ENCODE measurements at places on chromosomes 1 and 21.

DNA sequence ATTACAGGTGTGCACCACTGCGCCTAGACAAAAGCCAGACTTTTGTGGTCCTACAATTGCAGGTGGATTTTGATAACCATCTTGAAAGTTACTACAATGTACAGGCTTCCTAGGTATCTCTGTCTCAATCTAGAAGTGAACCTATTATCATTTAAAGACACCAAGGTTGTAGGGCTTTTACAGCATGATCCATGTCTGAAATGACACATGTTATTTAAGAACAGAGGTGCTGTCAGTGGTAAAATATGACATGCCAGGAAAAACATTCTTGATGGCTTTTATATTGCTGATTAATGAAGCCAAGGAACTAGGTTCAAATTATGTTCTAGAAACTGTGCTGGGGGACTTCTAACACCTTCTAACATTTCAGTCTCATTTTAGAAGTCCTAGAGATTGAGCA lies 253.1 kb downstream of the SDCCAG8 start:
- DNase-seq, result no peak

GRCh38 chr1:221778535-221779142 lies 36.8 kb upstream of the DUSP10 start:
- DNase-seq, result no peak

GRCh38 chr1:100793659-100794058 lies 74.1 kb downstream of the VCAM1 start:
- no peak for DNase-seq

GRCh38 chr1:151774256-151774922 lies 11.1 kb upstream of the MRPL9 start:
- DNase-seq, result no peak

DNA sequence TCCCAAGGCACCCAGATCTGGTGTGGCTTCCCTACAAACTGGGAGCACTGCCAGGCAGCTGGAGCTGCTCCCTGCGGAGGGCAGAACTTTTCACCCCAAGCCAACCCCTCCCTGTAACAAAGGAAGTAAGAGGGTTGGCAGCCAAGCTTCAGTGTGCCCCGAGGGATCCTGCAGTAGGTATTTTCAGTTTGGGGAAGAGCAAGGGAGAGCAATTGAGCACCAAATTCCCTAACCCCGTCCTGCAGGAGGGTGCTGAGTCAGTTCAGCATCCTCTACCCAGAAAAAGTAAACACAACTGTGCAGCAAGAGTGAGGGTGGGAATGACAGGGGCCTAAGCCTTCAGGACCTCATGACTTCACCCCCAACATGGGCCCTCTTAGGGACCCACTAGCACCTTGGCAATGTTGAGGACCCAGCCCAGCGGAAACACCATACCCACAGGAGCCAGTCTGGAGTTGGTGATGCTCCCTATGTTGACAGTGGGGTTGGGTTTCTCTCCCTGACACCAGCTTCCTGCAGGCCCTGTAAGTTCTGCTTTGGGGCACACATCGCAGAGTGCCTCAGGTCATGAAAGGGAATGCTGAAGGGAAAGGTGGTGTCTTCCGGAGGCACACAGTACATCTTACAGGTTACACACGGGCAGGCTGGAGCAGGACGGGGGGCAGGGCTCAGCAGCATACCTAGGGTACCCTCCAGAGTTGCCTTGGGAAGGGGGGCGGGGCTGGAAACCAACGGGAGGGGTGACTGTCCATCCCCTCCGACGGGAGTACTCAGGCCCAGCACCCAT lies 14.8 kb downstream of the SH3BP5L start:
- DNase-seq, result no peak

DNA sequence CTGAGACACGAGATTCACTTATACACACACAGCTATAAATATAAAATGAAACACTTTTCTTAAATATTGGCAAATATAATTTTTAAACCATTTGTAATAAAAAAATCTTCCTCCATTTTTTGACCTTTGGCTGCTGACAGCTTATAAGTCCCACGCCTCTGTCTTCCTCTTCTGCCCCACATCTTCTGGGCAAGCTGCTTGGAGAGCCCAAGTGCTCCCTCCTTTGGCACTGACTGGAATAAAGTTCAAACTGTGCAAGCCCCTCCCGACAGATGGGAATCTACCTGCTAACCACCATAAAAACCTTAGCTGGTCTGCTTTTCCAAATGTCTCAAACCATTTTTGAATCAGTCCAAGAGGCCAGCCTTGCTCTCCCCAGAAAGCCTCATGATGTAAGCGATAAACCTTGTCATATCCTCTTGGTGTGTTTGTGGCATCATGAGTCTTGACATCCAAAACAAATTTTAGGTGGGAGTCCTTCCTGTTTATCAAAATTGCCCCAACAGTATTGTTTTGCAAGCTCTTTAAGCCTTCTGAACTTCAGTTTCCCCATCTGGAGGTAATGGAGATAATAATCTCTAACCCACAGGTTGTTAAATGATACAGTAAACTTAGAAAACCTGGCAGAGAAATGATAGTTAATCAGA lies 99.8 kb downstream of the SNX7 start:
- DNase-seq, result peak; percentile 33

- no peak for DNase-seq
Measured at GRCh38 chr1:88537787-88538186, 146.3 kb upstream of the PKN2 start.

GRCh38 chr1:214143006-214143992 lies 137.7 kb upstream of the SMYD2 start:
- DNase-seq, result no peak

- DNase-seq, result no peak
Measured at GRCh38 chr1:156808186-156809030, 8.2 kb downstream of the SH2D2A start.

- no peak for DNase-seq
Measured at GRCh38 chr1:204721373-204722055, 36.0 kb upstream of the LRRN2 start.

GRCh38 chr1:7233646-7234470 lies 448.6 kb downstream of the CAMTA1 start:
- DNase-seq, result no peak

DNA sequence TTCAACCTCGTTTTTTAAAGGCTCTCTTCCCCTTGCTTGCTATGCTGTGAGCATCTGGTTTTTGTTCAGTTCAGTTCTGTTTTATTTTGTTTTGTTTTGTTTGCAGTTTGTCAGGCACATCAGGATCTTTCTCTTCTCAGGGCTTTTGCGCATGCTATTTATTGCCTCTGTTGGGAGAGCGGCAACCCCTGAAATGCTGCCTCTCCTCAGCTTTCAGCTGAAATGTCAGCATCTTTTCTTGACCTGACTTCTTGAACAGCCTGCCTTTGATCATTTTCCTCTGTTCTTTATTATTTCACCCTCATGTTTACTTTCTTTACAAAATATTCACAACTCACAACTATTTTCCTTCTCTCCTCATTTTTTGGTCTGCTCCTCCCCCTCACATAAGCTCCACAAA lies 50.4 kb upstream of the RC3H1 start:
- DNase-seq, result no peak

GRCh38 chr1:94382201-94382600 lies 36.0 kb upstream of the ABCD3 start:
- peak; percentile 53 for DNase-seq

DNA sequence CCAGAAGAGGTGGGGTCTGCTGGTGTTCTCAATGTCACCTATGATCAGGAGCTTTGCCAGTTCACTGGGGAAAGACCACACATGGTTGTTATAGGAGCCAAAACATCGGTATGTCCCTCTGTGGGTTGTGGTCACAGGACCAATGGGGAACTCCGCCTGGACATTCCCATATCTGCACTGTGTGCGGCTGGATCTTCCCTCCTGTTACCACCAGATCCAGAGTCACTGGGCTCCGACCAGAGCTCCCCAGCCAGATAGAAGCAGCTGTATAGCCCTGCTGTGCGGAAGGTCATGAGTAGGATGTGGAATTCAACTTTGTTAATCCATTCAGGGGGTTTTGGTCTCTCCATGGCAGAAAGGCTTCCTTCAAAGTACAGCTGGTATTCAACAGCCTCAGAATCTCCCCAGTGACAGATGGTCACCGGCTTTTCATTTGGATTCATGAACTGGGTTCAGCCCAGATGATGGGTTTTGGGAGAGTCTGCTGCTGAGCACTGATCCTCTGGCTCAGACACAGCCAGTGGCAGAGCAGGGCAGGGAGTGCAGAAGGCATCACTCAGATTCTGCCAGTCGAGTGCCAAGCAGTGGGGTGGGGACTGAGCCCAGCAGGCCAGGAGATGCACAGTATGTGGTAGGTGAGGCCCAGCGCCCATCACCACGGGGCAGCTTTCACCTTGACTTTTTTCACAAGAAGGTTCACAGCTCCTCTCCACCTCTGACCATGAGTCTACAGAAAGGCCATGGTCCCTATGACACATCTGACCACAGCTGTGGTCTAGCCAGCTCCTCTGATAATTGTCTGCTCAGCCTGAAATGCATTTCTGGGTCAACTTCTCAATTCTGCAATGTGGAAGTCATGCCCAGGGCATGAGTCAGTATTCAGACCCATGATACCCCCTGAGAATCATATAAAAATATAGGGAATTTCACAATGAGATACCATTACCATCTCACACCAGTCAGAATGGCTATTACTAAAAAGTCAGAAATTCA lies 2.9 kb upstream of the SHCBP1L start:
- DNase-seq, result no peak

DNA sequence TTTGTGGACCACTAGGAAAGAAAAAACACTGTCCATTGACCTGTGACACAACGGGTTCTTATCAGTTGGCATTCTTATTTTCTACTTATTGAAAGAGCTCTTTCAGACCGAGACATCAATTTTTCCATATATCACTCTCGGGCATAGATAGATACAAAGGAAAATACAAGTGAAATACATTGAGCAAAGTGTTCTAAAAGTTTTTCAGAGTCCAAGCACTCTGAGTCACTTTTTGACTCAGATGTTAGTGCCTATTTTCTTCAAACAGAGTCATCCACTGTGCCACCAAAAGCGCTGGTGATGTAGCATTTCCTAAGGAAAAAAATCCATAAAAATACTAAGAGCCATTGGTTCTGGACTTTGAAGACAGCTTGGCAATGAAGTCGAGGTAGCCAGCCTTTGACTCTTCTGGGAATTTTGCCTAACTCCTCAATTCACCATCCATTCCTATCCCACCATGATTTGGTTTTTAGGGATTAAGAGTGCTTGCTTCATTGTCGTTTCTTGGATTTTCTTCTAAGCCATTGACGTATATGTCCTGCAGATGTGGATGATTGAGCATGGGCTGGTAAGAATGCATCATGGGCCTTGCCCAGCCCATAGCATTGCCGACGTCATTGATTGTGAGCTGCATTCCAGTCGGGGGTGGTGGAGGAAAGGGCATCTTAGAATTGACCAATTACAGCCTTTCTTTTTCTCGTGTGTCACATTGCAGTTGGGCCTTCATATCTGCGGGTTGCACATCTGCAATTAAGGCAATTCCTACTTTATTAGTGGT lies 10.6 kb downstream of the GALNT2 start:
- DNase-seq, result no peak

- DNase-seq, result no peak
Measured at GRCh38 chr1:59653968-59654367, 160.8 kb upstream of the HOOK1 start.

DNA sequence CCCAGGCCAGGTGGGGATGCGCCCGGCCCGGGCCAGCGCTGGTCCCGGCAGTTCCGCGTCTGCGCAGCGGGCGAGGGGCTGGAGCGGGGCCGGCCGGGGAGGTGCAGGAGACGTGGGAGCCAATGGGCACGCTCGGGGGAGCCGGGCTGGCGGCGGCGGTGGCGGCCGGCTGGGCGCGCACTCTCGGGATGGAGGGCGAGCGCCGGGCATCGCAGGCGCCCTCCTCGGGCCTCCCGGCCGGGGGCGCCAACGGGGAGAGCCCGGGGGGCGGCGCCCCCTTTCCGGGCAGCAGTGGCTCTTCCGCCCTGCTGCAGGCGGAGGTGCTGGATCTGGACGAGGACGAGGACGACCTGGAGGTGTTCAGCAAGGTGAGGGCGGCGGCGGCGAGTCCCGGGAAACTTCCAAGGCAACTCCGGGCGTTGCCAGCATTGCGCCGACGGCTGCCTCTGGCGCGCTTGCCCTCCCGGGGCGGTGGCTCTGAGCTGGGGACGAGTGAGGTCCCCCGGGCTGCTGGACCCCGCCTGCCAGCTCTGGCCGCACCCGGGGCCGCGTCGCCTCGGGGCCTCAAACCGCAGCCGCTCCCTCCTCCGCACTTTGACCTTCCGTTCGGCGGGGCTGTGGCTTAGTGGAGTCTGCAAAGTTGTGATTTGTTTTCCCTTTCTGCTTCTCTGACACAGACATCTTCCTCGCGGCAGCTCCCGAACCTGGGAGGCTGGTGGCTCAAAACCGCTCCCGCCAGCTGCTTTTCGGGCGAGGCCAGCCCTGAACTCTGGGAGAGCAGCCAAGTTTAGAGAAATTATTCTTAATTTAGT lies at the start of gene SNX7:
Gene SNX7, plus strand, starts transcription at position 178 of the 812 bp plus-strand sequence. Its CDS starts 11 bp downstream, at position 189.
- peak; percentile 87 for DNase-seq

DNA sequence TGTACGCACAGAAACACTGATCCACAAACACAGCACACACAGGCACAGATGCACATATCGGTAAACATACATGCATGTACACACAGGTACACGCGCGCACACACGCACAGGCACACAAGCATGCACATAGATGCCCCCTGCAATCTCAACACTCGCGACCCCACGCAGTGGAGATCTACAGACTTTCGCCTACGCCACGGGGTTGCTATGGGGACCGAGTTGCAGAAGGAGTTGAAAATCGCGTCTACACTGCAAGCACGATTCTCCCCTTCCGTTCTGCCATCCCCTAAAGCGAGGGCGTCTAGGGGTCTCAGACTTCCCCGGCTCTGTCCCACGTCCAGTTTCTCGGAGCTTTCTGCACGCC lies 826 bp downstream of the TRIM17 start:
- no peak for DNase-seq

- DNase-seq, result no peak
Measured at GRCh38 chr21:31656199-31657095, 3.0 kb upstream of the SOD1 start.

DNA sequence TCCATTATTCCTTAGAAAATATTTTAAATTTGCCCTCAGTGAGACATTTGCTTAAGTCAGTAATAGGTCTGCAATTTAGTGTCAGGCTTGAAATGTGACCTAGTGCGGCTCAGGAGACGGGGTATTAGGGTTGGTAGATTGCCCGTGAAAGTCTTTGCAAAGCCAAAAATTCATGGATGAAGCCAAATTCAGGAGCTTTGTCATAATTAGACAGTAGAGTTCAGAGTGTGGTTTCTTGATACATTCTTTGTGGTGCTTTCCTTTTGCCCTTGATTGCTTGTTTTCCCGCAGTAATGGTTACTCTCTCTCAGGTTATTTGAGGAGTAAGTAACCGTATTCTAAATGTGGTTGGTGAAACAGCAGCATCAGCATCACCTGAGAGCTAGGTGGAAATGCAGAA lies 120.7 kb downstream of the RPS6KC1 start:
- no peak for DNase-seq
